MCF 10A (cell line): ENCODE measurements at places on chromosomes 3 and 15.
A peak's percentile ranks its signal among the peaks of the same experiment; 100 is the strongest.

DNA sequence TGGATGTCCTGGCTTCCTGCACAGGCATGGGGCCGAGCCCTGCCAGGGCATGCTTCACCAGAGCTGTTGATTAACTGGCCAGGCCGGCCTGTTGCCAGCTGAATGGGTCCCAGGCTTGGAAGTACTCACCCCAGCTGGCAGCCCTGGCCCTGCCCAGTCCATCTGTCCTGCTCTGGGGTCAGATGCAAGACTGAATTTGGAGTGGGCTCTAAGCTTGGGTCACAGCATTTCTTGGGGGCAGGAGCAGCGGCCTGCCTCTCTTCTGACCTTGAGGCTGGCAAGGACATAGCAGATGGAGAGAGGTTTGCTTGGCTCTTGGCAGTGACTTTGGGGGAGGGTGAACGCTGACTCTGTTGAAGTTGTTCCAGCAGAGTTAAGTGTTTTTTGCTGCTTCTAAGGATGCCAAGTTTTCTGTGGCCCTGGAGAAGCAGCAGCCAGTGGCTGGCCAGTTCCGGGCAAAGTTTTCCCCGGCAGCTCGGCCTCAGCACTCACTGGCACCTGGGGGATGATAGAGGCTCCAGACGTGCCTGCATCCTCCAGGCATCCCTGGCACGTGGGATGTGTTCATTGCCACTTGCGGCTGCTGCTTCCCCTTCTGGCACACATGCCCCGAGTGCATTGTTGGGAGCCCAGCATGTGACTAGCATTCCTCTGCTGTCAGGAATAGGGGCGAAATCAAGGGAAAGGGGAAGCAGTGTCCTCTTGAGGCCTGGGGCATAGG, 22.9 kb downstream of the PDIA5 start:
- H3K27me3 ChIP-seq = no peaks in the 10 kb centered on the region
- peaks cover 2% of the 10 kb centered on the region for H3K4me1 ChIP-seq
- no peak overlapping the region for H3K4me3 ChIP-seq
- peaks cover 22% of the 10 kb centered on the region for H3K36me3 ChIP-seq
- H3K27ac ChIP-seq = no peak overlapping the region

DNA sequence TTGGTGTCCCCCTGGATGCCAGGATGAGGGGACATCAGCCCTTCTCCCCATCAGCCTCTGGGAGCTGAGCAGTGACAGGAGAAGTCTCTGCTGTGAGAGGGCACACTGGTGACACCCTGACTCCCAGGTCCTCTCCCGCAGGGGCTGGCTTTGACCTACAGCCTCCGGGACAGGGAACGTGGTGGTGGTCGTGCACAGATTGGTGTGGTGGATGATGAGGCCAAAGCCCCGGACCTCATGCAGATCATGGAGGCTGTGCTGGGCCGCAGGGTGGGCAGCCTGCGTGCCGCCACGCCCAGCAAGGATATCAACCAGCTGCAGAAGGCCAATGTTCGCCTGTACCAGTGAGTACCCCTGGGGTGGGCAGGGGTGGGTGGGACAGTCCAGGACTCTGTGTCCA, 6.8 kb downstream of the VILL start:
- no peak overlapping the region for H3K27ac ChIP-seq
- no peak overlapping the region for H3K4me3 ChIP-seq
- no peaks in the 10 kb centered on the region for H3K36me3 ChIP-seq
- H3K4me1 ChIP-seq = peaks cover 25% of the 10 kb centered on the region
- no peak for DNase-seq

- no peak overlapping the region for H3K27ac ChIP-seq
- peak; percentile 93 for DNase-seq
- H3K4me1 ChIP-seq = peaks cover 47% of the 10 kb centered on the region
- H3K4me3 ChIP-seq = peak overlapping the region; percentile 94
- peaks cover 30% of the 10 kb centered on the region for H3K36me3 ChIP-seq
- no peaks in the 10 kb centered on the region for H3K27me3 ChIP-seq
Measured at GRCh38 chr3:4981665-4982494, 2.6 kb downstream of the BHLHE40 start.

GRCh38 chr3:133038731-133039375, 662 bp downstream of the TMEM108 start:
- H3K36me3 ChIP-seq = no peaks in the 10 kb centered on the region
- DNase-seq = no peak
- no peak overlapping the region for H3K27ac ChIP-seq
- H3K4me1 ChIP-seq = no peaks in the 10 kb centered on the region
- H3K4me3 ChIP-seq = no peak overlapping the region
- peaks cover 72% of the 10 kb centered on the region for H3K27me3 ChIP-seq

DNA sequence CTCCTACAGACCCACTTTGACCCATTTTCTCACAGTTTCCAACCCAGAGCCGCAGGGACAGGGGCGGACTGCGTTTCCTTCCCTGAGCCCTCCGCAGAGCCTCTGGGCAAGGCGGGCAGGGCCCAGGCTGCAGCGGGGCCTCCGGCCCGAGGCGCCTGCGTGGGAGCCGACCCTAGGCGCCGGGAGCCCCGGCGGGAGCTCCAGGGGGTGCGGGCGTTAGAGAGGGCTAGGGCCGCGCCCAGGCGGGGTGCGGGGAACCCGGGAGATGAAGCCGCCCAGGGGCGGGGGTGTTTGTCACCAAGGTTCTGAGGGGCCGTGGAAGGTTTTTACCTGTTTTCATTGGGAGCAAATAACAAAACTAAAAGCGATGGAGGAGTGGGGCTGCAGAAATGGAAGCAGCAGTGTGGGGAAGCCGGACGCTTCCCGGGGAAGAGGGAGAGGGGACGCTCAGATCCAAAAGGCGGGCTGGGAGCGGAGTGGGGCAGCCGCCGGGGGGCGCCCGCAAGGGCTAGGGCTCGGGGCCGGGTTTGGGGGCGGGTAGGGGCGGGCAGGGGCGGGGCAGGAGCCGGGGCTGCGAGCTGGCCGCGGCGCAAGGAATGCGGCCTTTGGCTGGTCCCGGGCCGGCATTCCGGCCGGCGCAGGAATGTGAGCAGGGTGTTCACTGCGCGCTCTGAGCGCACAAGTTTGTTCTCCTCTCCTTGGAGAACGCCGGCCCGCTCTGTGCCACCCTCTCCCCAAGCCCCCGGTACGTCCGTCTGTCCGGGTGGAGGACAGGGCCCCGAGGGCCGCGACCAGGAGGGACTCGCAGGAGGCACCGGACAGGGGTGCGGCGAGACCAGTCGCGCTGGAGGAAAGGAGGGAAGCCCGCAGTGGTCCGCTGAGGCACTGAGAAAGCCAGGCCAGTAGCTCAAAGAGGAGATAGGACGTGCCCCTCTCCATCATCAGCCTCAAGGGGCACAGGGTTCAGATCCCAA, 61.1 kb downstream of the AMOTL2 start:
- H3K4me1 ChIP-seq = peaks cover 60% of the 10 kb centered on the region
- H3K27ac ChIP-seq = no peak overlapping the region
- no peaks in the 10 kb centered on the region for H3K36me3 ChIP-seq
- no peak for DNase-seq

DNA sequence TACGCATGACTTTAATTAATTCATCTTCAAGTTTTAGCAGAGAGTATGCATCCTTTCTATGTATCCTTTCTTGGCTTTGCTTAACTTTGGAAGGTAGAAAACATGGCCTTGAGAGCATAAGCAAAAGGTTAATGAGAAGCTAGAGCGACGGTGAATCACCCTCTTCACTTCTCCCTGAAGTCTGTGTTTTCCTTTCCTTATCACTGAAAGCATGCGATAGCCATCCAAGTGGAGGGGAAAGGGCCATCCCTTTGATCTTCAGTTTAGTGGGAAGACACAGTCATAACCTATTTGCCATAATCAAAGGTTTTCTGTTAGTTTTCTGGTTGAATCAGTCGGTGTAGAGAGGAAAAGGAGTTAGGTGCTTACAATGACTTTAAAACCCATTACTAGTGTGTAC, 354.0 kb upstream of the ROBO2 start:
- H3K27ac ChIP-seq = no peak overlapping the region
- H3K4me1 ChIP-seq = no peaks in the 10 kb centered on the region
- no peaks in the 10 kb centered on the region for H3K36me3 ChIP-seq
- no peak for DNase-seq
- no peak overlapping the region for H3K4me3 ChIP-seq

GRCh38 chr3:153379516-153379915, 217.5 kb downstream of the RAP2B start:
- H3K27ac ChIP-seq = no peak overlapping the region
- H3K27me3 ChIP-seq = no peaks in the 10 kb centered on the region
- no peaks in the 10 kb centered on the region for H3K4me1 ChIP-seq
- no peaks in the 10 kb centered on the region for H3K36me3 ChIP-seq

DNA sequence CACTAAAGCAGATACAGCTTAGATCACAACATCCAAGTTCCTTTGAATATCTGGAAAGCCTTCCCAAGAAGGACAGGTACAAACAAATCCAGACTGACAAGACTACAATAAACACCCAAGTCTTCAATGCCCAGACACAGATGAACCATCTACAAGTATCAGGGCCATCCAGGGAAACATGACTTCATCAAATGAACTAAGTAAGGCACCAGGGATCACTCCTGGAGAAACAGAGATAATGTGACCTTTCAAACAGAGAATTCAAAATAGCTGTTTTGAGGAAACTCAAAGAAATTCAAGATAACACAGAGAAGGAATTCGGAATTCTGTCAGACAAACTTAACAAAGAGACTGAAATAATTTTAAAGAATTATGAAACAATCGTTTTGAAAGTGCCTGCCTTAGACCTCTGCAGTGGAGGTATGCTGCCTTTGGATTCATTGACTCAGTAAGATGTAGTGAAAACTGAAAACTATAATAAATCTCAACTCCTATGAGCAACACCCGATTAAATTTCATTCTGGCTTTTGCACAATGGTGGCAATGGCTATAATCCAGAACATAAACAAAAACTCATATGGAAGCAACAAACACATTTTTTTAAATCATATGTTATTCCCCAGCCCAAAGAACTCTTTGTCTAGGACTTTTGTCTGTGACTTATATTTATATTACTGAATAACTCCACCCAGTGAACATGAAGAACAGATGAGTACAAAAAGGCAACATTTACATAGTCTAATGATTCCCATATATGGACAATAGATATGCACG, 12.6 kb upstream of the COL8A1 start:
- peak overlapping the region; percentile 80 for H3K27ac ChIP-seq
- H3K4me1 ChIP-seq = peaks cover 30% of the 10 kb centered on the region
- no peaks in the 10 kb centered on the region for H3K27me3 ChIP-seq
- peak; percentile 65 for DNase-seq
- H3K4me3 ChIP-seq = no peak overlapping the region

GRCh38 chr3:175695251-175695650, 836.1 kb downstream of the NAALADL2 start:
- no peak overlapping the region for H3K27ac ChIP-seq
- no peak for DNase-seq
- no peaks in the 10 kb centered on the region for H3K36me3 ChIP-seq
- H3K27me3 ChIP-seq = no peaks in the 10 kb centered on the region
- no peak overlapping the region for H3K4me3 ChIP-seq

GRCh38 chr15:91520850-91521249, 332.7 kb upstream of the SLCO3A1 start:
- DNase-seq = no peak
- no peaks in the 10 kb centered on the region for H3K36me3 ChIP-seq
- H3K27ac ChIP-seq = no peak overlapping the region
- no peak overlapping the region for H3K4me3 ChIP-seq

DNA sequence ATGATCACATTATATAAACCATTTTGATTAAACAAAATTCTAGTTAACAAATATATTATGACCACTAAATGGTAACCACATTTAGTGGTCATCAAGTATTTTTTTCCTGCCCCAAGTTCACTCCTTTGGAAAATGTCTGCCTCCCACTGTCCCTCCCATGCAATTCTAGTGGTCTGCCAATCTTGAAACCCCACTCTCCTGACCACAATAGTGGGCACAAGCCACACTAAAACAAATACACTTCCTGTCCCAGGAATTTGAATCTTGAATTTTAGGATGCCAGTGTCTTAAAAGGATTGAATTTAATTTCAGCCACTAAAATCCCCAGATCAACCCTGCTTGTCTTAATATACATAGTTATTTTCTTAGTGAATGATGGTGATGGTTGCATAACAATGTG, 14.0 kb upstream of the GPR156 start:
- H3K4me1 ChIP-seq = no peaks in the 10 kb centered on the region
- H3K27me3 ChIP-seq = no peaks in the 10 kb centered on the region
- DNase-seq = no peak
- H3K27ac ChIP-seq = no peak overlapping the region

GRCh38 chr3:195751560-195751959, 30.8 kb downstream of the MUC20 start:
- DNase-seq = no peak
- H3K27ac ChIP-seq = no peak overlapping the region
- peaks cover 4% of the 10 kb centered on the region for H3K4me1 ChIP-seq
- H3K36me3 ChIP-seq = no peaks in the 10 kb centered on the region
- peaks cover 16% of the 10 kb centered on the region for H3K27me3 ChIP-seq

DNA sequence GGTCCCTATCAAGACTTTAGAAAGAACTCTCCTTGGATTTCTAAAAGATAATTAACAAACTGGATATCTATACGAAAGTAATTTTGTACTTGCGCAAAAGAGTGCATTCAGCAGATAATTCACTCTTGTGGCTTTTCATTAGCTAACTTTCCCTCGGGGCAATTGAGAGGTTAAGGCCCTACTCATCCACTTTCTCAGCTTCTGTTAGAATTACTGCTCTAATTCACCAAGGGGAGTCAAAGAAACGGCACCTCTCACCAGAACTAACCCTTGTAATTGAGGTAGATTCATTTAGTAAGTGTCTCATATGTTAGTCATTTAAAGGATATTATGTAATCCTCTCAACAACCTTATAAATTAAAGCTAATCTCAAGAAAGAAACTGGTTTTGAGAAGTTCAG, 22.5 kb upstream of the MB21D2 start:
- no peaks in the 10 kb centered on the region for H3K27me3 ChIP-seq
- no peak overlapping the region for H3K4me3 ChIP-seq
- no peaks in the 10 kb centered on the region for H3K4me1 ChIP-seq
- peaks cover 5% of the 10 kb centered on the region for H3K36me3 ChIP-seq
- DNase-seq = peak; percentile 42

DNA sequence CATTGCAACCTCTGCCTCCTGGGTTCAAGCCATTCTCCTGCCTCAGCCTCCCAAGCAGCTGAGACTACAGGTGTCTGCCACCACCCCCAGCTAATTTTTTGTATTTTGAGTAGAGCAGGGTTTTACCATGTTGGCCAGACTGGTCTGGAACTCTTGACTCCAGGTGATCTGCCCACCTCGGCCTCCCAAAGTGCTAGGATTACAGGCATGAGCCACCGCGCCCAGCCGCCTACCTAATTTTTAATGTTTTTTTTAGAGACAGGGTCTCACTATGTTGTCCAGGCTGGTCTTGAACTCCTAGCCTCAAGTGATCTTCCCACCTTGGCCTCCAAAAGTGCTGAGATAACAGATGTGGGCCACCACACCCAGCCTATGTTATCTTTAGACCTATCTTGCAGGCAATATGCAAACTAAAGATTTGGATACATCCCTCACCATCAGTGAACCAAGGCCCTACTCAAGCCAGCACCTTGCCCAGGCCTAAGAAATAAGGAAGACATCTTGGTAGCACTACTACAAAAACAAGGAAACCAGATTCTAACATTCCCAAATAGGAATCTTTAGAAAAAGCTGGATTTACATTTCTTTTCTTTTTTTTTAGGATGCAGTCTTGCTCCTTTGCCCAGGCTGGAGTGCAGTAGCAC, 6.3 kb upstream of the GMPPB start:
- H3K27ac ChIP-seq = no peak overlapping the region
- H3K36me3 ChIP-seq = peaks cover 69% of the 10 kb centered on the region
- H3K4me3 ChIP-seq = no peak overlapping the region
- no peaks in the 10 kb centered on the region for H3K27me3 ChIP-seq
- H3K4me1 ChIP-seq = peaks cover 6% of the 10 kb centered on the region
- DNase-seq = no peak

- H3K27ac ChIP-seq = no peak overlapping the region
- no peak overlapping the region for H3K4me3 ChIP-seq
- peak; percentile 60 for DNase-seq
- no peaks in the 10 kb centered on the region for H3K27me3 ChIP-seq
Measured at GRCh38 chr15:90161950-90162361, 39.2 kb upstream of the SEMA4B start.
